ENCODE measurements at places on chromosomes 3 and 15.

- no peak for DNase-seq
Measured at GRCh38 chr3:61875046-61875844, 313.9 kb downstream of the PTPRG start.

DNA sequence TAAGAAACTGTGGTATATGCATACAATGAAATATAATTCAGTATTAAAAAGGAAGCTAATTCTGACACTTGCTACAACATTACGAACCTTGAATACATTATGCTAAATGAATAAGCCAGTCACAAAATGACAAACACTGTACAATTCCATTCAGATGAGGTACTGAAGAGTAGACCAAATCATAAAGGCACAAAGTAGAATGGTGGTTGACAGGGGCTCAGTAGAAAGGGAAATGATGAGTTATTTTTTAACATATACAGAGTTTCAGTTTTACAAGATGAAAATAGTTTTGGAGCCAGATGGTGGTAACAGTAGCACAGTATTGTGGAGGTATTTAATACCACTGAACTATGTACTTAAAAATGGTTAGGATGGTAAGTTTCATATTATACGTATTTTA is 254.6 kb upstream of the RBMS3 start:
- no peak for DNase-seq

GRCh38 chr3:109923431-109923830 is 586.1 kb upstream of the DPPA4 start:
- no peak for DNase-seq

GRCh38 chr3:138944929-138945708 is 1.8 kb downstream of the FOXL2 start:
- DNase-seq = no peak

GRCh38 chr3:108565506-108565905 is 23.7 kb downstream of the CIP2A start:
- no peak for DNase-seq

GRCh38 chr15:64828985-64829384 is 3.5 kb upstream of the PIF1 start:
- DNase-seq = no peak

DNA sequence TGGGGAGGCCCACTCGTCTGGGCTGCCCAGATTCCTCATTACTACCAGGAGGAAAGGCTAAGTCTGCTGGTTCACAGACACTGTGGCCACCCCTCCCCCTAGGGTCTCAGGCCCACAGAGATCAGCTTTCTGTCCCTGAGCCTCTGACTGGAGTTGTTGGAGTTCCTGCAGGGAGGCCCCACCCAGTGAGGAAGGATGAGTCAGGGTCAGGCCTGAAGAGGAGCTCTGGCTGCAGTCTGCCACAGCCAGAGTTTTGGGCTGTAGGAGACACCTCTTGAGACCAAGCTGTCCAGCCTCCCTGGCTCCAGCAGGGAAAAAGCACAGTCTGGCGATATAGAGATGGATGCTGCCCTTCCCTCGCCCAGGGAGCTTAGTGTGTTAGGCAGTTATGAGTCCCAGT is 720.9 kb upstream of the SEMA6D start:
- no peak for DNase-seq

GRCh38 chr3:89002191-89002590 is 105.2 kb upstream of the EPHA3 start:
- no peak for DNase-seq

DNA sequence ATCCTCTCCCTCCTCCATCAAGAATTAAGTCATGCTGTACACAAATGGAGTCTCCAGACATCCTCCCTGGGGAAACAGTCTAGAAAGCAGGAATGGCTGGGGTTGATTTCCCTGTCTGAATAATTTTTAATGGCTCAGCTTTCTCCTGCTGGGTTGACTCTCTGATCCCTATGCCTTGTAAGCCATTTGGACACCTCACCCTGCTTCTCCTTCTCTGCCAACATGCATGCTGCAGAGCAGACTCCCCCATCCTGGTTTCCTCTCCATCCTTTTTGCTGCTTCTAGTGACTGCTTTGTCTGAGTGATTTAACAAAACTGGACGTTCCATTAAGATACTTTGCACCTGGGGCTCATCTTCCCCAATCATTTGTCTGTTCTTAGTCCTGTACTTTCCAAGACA is 22.2 kb downstream of the SV2B start:
- no peak for DNase-seq

DNA sequence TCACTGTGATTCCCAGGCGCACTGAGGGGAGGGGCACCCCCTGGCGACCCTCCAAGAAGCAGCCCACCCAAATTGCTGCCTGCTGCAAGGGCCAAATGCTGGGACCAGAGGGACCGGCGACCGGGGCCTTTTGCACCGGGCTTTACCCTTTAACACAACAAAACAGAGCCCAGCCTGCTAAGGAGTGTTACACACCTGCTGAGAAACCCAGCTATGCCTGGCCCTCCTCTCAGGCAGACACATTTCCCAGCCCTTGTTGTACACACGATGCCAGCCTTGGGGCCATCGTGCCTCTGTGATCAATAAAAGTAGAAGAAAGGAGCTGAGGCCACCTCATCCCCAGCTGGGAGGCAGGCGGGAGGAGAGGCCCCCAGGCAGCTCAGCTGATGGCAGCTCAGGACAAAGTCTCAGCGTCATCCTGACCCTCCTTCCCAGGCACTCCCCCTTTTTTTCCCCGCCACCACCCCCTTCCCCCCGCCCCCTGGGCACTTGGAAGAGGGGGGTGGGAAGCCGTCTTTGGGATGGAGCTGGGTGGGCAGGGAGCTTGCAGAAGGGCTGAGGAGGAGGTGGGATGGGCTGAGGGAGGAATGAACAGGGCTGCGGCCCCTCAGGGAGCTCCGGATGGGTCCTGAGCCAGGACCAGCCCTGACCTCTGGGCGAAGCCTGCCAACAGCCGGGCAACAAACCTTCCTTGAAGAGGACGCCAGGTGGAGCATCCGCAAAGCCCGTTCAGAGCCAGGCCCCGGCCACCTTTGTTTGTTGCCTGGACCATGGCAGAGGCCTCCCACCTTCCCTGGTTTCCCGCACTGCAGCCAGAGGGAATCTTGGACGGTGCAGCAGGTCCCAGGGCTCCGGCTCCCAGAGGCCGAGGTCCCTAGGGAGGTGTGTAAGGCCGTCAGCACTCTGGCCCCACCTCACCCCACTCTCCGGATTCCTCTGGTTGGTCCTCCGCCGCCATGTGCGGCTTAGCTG is 45.9 kb upstream of the SEC61A1 start:
- no peak for DNase-seq

- DNase-seq = no peak
Measured at GRCh38 chr3:124514683-124515082, 215.6 kb upstream of the UMPS start.

- no peak for DNase-seq
Measured at GRCh38 chr3:160720123-160720746, 35.8 kb upstream of the PPM1L start.

DNA sequence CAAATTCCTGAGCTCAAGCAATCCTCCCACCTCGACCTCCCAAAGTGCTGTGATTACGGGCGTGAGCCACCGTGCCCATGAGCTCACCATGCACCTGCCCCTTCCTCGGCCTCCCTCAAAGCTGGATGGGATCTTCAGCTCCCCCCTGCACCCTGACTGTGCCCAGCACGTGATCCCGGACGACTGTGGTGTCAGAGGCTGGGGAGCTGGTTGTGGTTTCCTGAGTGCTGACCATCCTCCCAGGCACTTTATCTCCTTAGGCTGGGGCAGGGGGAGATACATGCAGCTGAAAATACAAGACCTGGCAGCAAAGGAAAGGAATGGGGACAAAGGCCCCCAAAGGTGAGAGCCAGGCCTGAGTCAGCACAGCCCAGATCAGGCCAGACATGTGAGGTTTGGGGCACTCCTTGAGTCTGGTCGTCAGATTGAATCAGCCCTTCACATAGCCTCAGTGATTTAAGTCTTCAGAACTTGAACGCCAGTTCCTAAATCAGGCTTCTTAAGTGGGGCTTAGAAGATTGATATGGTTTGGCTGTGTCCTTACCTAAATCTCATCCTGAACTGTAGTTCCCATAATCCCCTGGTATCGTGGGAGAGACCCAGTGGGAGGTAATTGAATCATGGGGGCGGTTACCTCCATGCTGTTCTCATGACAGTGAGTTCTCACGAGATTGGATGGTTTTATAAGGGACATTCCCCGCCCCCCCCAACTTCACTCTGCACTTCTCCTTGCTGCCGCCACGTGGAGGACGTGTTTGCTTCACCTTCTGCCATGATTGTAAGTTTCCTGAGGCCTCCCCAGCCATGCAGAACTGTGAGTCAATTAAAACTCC is 35.8 kb downstream of the PRKCD start:
- no peak for DNase-seq

GRCh38 chr3:175176556-175176955 is 317.4 kb downstream of the NAALADL2 start:
- no peak for DNase-seq

DNA sequence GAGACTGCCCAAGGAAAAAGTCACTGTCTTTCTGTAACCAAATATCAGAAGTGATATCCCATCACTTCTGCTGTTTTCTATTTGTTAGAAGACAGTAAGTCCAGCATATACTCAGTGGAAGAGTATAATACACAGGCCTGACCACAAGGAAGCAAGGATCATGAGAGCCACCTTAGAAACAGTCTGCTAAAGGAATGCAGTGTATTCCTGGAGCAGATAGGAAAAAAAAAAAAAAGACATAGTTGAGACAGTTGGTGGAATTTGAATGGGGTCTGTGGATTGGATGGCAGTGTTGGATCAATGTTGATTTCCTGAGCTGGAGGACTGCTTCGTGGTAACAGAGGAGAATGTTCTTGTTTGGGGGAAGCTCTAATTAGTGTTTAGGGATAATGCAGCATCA is 26.5 kb upstream of the FBXL2 start:
- no peak for DNase-seq

- no peak for DNase-seq
Measured at GRCh38 chr3:17179381-17180205, 294.8 kb downstream of the PLCL2 start.

DNA sequence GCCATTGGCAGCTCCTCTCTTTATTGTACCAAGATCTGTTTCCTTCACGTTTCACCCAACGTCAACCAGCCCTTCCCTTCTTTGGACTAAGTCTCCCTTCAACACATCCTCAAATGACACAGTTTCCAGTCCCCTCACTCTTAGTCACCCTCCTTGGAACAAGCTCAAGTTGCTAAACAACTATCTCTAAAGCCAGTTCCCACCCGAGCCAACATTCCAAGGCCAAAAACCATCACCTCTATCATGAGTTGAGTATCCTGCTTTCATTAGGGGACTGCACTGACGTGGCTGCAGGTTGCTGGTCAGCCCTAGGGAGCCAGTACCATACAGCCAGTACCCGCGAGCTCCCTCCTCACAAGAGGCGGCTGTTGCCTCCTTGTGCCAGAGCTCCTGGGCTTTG is 73.8 kb downstream of the LIPC start:
- DNase-seq = no peak

DNA sequence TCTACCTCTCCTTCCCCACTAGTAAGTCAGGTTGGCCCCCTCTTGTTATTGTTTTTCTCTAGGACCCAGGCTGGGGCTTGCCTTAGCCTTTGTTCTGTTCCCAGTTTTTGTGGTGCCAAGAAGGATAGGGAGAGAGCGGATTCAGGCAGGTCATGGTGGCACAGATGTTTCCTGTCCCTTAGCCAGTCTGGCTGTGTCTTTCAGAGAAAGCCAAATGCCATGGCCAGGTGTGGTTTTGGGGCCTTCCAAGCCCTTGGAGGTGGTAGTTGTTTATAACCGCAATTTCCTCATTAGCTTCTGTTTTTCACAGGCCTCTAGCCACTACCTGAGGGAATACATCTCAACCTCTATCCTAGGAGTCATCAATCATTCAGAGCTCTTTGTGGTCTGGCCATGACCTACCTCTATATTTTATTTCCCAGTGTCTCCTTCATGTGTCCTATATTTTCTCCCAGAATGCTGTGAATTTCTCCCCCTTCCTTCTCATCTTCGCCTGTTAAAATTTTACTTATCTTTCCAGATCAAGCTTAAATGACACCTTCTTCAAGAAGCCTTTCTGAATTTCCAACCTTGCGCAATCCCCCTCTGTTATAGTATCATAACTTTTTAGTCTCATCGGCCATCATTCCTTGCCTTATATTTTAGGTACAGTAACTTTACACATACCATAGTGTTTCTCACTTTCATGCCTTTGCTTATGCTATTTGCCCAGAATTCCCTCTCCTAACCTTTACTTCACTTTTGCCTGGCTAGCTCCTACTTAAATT is 38.2 kb downstream of the TIMP4 start:
- no peak for DNase-seq

GRCh38 chr3:36060950-36061349 is 319.4 kb upstream of the STAC start:
- no peak for DNase-seq

- DNase-seq = no peak
Measured at GRCh38 chr15:57526076-57526475, 65.6 kb upstream of the MYZAP start.

DNA sequence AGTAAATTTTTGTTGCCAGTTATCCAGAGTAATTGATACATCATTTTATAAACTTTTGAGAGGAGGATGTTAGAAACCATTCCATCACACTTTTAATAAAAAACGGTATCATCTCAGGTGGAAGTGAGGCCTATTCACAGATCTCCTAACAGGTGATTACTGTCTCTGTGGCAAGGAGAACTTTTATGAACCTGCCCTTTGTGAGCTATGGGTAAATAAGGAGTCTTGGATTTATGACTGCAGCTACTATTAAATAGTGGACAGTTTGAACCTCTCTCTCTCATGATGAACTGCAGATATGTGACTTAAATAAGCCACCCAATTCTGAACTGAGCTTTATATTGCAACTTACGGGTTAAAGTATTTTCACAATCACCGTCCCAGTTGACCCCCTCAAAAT is 45.7 kb downstream of the ZFAND6 start:
- DNase-seq = no peak

GRCh38 chr3:17678116-17678741 is 64.2 kb downstream of the TBC1D5 start:
- no peak for DNase-seq

- no peak for DNase-seq
Measured at GRCh38 chr3:105398437-105398836, 31.7 kb downstream of the ALCAM start.

DNA sequence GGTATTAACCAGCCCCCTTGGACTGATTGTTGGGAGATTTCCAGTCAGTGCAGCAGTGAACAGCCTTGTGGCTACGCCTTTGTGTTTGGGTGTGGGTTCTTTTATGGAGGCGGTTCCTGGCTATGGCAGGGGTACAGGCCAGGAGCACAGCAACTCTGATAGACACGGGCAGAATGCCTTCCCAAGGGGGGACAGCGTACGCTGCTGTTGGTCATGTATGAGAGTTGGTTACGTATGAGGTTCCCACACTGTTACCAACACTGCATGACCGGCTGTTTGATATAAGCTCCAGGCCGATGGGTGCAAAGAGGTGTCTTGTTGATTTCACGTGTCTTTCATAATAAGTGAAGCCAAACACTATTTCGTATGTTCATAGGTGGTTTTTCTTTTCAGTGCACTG is 187.8 kb downstream of the NSMCE3 start:
- no peak for DNase-seq

Data from esophagus squamous epithelium (tissue), 5 donors.